Stimulated activated CD8-positive, alpha-beta memory T cell treated with anti-CD3 and anti-CD28 coated beads, Interleukin-15, amount 100 ng/mL, for 24 hours (primary cell): ENCODE measurements at places on chromosomes 7 and 10.
A peak's percentile ranks its signal among the peaks of the same experiment; 100 is the strongest.

GRCh38 chr10:74165530-74165901 lies 14.5 kb downstream of the ADK start:
- no peak for DNase-seq

GRCh38 chr10:73810735-73811465 lies 498 bp downstream of the NDST2 start:
- DNase-seq = peak; percentile 23

GRCh38 chr7:92072121-92072520 lies 62.2 kb downstream of the CYP51A1 start:
- no peak for DNase-seq

DNA sequence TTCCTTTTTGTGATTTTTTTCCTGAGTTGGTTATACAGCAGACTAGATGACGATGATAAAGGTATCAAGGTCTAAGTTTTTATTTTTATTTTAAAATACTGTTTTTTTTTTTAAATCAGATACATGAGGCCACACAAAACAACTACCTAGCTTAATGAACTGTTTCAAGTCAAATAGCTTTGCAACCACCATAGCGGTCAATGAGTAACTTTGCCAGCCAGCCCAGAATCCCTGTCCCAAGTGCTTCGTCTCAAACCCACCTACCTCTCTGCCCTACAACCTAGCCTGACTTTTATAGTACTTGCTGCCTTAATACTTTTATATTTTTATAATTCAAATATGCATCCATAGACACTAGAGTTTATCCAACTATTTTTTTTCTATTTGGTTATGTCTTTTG lies 676.5 kb downstream of the NRG3 start:
- no peak for DNase-seq

GRCh38 chr7:108099713-108100112 lies 30.4 kb downstream of the LAMB4 start:
- no peak for DNase-seq

DNA sequence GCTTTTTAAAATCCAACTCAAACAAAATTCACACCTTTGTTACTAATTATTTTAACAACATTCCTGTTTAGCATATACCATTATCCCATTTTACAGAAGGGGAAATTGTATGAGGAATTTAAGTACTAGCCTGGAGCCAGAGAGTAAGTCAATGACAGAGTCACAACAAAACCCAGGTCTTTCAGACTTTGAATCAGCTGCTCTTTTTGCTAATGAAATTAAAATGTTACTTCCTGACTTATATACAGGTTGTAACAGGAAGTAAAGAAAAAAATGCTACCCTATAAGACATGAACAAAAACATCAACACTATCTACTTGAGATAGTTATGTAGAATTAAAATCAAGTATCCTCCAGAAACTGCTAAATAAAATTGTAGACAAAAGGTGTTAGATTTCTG lies 82.6 kb upstream of the ASAH2 start:
- DNase-seq = no peak

DNA sequence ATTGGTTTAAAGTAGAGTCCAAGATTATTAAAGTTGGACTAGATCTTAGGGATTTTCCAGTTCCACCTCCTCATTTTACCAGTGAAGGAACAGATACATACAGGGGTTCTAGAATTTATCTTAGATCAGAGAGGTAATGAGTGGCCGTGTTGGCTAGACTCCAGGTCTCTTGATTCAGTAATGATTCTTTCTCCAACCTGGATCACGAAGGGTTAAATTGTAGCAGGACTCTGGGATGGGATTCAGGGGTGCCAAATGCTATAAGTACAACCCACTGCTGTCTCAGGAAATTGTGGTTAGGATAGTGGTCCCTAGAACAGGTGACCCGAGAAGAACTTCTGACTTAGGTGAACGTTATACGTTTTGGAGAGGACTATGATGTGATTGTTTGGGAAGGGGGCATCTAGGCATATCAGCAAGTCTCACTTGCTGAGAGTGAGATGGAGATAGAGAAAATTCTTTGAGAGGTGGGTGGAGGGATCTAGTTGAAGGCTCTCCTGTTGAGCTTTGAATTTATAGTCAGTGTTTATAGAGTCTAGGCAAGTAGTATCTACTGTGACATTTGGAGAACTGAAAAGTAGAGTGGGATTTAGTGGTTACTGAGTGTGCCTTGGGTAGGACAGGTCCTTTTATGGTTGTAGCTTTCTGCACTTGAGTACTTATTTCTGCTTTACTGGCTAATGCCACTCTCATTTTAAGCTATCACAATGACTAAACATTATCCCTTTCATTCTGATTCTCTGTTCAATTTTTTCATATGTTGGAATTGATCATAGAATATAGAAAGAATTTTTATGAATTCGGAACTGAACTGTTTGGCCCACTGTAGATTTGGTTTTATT lies 58.3 kb downstream of the ST7 start:
- DNase-seq = no peak

- DNase-seq = peak; percentile 26
Observed at GRCh38 chr10:122267849-122268737, 3.0 kb upstream of the BTBD16 start.

GRCh38 chr10:102313221-102313896 lies 68.0 kb downstream of the GBF1 start:
- no peak for DNase-seq

DNA sequence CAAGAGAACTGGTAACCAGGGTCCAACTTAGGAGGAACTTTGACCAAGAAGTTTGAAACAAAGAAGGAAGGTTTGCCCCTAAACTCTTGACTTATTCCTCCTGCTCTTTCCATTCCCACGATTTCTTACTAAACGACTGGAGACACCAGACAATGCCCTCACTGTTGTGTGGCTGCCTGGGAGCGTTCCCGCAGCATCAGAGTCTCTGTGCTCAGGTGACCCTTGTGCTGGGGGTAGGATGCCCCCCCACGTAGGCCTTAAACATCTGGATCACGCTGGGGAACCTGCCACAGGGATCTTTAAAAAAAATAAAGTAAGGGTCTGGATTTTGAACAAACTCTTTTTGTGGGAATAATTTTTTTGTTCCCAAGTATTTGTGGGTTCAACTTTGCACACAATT lies 30.1 kb upstream of the CTBP2 start:
- DNase-seq = no peak

- DNase-seq = no peak
Observed at GRCh38 chr10:12431151-12432101, 82.1 kb downstream of the CAMK1D start.

DNA sequence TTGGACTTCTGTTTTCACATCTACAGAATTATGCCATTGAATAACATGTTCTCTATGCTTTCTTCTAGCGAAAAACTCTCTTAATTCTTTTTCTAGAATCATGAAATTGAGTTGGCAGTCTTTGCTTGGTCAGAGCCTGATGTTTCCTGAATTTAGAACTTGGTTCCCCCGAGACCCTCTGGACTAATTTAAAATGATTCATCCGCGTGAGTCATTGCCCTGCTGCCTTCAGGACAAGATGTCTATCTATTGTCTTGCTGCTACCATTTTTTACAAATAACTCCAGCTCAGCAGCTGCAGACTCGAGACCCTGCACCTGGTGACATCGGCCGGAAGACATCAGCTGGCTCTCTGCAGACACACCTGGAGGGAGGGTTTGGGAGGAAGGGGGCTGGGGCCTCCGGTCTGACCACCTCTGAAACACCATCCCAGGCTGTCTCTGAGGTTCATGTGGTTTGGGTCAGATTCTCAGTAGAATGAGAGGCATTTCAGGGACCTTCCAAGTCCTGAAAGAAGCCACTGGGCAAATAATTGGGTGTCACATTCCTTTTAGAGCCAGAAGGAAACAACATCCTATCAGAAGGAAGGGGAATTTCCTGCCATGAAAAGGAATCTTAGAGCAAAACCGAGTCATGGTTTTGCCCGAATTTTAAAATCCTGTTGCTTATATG lies 20.9 kb upstream of the KLF6 start:
- no peak for DNase-seq

DNA sequence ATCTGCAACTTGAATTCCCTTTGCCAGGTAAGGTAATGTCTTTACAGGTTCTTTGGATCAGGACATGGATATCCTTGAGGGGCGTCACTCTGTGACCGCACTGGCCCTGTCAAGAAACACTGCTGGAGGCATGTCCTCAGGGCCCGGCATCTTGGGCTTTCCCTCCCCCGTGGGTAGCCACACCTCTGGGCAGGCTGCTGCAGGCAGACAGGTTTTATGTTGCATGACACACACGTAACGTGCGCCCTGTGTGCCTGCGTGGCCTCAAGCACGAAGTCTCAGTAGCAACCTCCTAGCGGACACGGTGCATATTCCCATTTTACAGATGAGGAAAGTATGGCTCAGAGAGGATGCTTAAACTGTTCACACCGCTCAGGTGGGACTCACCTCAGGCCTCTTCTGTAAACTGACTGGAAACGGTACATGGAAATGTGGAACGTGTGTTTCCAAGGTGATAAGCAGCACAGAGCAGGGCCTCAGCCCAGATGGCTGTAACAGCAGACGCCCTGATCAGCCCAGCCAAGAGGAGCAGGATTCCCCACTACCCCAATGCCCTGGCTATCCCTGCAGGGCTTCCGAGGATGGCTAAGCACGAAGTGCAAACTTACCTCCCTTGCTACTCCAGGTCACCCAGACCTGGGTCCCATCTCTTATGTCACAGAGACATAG lies 553.6 kb downstream of the TCERG1L start:
- DNase-seq = no peak

DNA sequence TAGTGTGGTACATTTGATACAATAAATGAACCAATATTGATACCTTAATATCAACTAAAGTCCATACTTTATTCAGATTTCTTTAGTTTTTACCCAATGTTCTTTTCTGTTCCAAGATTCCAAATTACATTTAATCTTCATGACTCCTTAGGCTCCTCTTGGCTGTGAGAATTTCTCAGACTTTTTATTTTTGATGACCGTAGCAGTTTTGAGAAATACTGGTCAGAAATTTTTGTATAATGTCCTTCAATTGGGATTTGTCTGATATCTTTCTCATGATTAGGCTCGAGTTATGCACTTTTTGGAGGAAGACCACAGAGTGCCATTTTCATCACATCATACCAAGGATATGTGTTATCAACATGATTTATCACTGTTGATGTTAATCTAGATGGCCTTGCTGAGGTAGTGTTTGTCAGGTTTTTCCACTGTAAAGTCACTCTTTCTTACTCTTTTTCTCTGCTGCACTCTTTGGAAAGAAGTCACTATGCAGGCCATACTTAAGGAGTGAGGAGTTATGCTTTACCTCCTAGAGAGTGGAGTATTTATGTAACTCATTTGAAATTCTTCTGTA lies 12.9 kb upstream of the ENTPD1 start:
- DNase-seq = no peak

DNA sequence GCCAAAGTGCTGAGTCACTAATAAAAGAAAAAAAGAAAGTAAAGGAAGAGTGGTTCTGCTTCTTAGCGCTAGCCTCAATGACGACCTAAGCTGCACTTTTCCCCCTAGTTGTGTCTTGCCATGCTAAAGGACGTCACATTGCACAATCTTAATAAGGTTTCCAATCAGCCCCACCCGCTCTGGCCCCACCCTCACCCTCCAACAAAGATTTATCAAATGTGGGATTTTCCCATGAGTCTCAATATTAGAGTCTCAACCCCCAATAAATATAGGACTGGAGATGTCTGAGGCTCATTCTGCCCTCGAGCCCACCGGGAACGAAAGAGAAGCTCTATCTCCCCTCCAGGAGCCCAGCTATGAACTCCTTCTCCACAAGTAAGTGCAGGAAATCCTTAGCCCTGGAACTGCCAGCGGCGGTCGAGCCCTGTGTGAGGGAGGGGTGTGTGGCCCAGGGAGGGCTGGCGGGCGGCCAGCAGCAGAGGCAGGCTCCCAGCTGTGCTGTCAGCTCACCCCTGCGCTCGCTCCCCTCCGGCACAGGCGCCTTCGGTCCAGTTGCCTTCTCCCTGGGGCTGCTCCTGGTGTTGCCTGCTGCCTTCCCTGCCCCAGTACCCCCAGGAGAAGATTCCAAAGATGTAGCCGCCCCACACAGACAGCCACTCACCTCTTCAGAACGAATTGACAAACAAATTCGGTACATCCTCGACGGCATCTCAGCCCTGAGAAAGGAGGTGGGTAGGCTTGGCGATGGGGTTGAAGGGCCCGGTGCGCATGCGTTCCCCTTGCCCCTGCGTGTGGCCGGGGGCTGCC lies at the start of gene IL6:
TSS of gene IL6 (plus strand) at position 294 of the 807 bp plus-strand sequence. CDS start at position 357, 63 bp downstream.
- no peak for DNase-seq

- DNase-seq = no peak
Observed at GRCh38 chr7:138417078-138417700, 42.9 kb upstream of the TRIM24 start.

GRCh38 chr10:73058057-73058591 lies 38.5 kb downstream of the P4HA1 start:
- no peak for DNase-seq

GRCh38 chr7:83796760-83797159 lies 147.8 kb upstream of the SEMA3E start:
- no peak for DNase-seq

DNA sequence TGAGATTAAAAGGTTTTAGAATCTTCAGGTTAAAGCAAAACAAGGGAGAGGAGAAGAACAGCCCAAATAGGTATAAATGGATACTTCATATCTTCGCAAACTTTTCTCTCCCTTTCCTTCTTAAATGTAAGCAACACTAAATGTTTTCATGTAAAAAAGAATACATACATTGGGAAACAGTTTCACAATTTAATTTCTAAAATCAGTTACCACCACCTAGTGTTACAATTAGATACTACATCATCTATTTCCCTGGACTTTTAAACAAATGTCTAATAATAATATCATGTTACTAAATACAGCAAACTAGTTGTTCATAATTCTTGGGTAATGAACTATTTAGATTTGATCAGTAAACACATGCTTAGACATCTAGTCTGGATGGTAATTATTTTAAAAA lies 35.8 kb downstream of the MINDY3 start:
- no peak for DNase-seq

- DNase-seq = no peak
Observed at GRCh38 chr10:117750616-117751015, 208.1 kb downstream of the EMX2 start.

GRCh38 chr10:100912013-100912604 lies 654 bp upstream of the SLF2 start:
- no peak for DNase-seq

- DNase-seq = no peak
Observed at GRCh38 chr10:91987397-91988037, 63.9 kb downstream of the BTAF1 start.
